ENCODE measurements at places on chromosomes 4 and X.

DNA sequence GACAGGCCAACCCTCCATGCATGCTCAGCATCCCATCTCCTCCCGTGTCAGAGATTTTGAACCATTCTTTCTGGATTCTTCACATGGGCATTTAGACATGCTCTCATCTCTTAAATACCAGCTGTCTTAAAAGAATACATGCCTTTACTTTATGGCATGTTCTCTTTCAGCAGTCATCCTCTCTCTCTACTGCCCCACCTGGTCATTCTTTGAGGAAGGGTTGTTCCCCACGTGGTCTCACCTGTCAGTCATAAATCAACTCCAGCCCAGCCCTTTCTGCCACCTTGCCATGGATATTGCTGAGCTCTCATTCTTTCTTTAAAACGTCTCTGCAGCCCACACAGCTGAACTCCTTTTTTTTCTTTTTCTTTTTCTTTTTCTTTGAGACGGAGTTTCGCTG is 111.3 kb downstream of the ARHGAP10 start:
- DNase-seq: no peak

GRCh38 chr4:1470816-1471442 is 64.7 kb upstream of the NKX1-1 start:
- no peak for DNase-seq

GRCh38 chrX:140360284-140360683 is 144.6 kb downstream of the SOX3 start:
- DNase-seq: no peak

DNA sequence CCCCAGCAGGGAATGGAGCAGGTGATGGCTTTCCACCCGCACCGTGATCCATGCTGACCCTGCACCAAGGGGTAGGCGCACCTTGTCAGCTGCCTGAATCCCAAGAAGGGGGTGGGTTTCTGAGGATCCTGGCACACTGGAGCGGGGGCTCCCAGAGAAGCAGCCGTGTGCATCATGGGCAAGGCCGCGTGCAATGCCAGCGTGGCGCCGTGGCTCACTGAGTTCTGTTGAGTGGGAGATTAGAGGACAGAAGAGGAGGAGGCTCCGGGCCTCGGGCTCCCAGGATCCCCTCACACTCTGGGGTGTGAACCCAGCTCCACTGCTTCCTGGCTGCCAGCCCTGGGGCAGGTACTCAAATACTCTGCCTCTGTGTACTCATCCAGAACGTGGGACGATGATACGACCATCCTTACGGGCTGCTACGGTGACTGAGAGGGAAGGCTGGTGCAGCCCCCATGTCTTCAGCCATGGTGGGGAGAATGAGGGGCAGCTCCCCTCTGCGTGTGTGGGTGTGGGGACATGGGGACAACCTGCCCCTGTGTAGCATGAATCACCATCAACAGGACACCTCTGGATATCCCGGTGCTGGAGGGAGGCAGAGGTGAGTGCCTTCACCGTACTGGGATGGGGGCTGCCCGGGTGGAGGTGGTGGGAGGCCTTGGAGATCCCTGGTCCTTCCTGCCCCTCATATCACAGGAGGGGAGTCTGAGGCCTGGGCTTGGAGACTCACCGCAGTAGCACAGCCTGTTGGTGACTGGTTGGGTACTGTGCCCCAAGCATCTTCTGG is 52.6 kb downstream of the CPZ start:
- DNase-seq: no peak

DNA sequence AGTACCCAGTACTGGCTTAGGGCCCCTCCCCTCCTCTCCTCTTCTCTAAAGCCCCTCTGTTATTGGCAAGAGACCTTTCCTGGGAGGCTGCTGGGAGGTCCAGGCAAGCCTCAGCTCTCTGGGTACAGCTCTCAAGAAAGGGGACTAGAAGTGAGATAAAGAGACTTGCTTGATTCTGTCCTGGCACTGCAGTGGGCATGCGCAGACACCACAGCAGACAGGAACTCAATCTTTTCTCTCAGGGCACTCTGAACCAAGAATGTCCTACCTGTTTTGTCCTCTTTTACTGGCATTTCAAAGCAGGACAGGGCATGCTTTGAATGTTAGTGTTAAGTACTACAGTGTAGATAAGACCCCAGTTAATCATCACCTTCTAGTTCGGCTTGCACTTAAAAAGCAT is 74.9 kb downstream of the NYX start:
- no peak for DNase-seq

All from CD4-positive, alpha-beta T cell treated with Interleukin-15 for 4 hours (primary cell).